ENCODE measurements at places on chromosomes 7 and 10. TPM values are rescaled to one million over a fixed set of nuclear protein-coding genes. Genes with fewer than 3 reads are reported as not detected.

The AKAP9 gene
- 61.9 TPM for total RNA-seq

The TSPAN33 gene
- under 0.01 TPM for total RNA-seq

The ARMH3 gene
- total RNA-seq = 11.1 TPM

The IGFBP3 gene
- total RNA-seq = 35.1 TPM

The ZSCAN21 gene
- 8.4 TPM for total RNA-seq

All from bladder microvascular endothelial cell (primary cell).